Parietal lobe (tissue), 2 donors: ENCODE measurements at places on chromosomes 4 and X. TPM values are rescaled to one million over a fixed set of nuclear protein-coding genes. Genes with fewer than 3 reads are reported as not detected.

Gene PROM1
- 91.1 TPM for total RNA-seq

Gene PSAPL1
- total RNA-seq, result not detected

Gene LARP7
- 32.6 TPM for total RNA-seq

Gene ASB9
- 1.6 TPM for total RNA-seq

Gene SYNPO2
- total RNA-seq, result 1.9 TPM

Gene TMEM128
- 31.3 TPM for total RNA-seq

Gene NDP
- total RNA-seq, result 16.0 TPM

Gene TSPAN6
- 31.6 TPM for total RNA-seq

Gene TMEM255A
- total RNA-seq, result 2.2 TPM

Gene TBX22
- 0.31 TPM for total RNA-seq

Gene FABP2
- total RNA-seq, result not detected

Gene FAM9C
- not detected for total RNA-seq
